ENCODE measurements at places on chromosomes 11 and 22.

DNA sequence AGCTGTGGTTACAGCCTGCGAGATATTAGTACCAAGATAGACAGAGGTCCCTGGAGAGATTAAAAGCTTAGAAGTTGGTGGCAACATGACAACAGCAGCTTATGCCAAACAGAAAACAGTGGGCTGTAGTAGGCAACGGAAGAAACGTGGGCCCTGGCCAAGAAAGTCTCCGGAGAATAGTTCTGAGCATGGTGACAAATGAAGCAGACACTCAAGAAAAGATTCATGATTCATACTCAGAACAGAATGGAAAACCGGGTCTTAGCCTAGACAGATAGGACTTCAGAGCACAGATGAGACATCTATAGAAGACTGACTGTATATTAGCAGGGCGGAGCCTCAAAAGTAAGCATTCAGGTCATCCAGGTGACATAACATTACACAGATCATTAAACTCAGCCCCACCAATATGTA, 727.4 kb downstream of the ETS1 start:
- DNase-seq: no peak

- no peak for DNase-seq
These were observed 12.5 kb downstream of the CHID1 start for GRCh38 chr11:898143-898511.

DNA sequence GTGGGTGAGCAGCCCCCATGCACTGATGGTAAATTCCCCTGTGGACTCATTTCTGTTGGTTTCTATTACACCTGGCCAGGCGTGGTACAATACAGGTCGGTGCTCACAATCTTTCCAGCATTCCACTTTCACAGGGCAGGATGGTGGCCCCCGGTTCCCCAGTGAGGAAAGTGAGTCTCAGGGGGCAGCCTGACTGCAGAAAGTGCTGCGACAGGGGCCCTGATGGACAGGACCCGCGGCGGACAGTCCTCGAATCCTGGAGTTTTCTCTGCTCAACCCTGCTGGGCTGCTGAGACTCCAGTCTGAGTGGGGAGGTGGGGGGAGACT, 3.1 kb upstream of the PGGHG start:
- DNase-seq: no peak

GRCh38 chr22:46673662-46674236, 53.6 kb downstream of the GRAMD4 start:
- no peak for DNase-seq

- DNase-seq: no peak
These were observed 116.6 kb upstream of the NARS2 start for GRCh38 chr11:78691215-78691614.

- DNase-seq: no peak
These were observed 5.0 kb upstream of the SLC1A2 start for GRCh38 chr11:35424157-35424940.

DNA sequence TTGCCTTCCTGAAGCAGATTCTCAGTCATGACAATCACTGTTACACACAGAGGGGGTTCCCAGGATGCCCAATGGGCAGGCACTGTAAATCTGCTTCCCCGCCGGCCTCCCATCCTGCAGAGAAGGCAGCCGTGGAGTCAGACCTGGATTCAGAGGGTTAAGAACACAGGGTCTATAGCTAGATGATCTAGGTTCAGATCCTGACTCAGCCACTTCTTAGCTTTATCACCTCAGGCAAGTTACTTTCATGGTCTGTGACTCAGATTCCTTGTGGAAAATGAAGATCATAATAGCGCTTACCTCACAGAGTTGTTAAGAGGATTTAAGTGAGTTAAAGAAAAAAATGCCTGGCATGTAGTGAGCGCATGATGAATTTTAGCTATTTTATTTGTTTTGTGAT, 95.9 kb downstream of the TIMP3 start:
- no peak for DNase-seq

DNA sequence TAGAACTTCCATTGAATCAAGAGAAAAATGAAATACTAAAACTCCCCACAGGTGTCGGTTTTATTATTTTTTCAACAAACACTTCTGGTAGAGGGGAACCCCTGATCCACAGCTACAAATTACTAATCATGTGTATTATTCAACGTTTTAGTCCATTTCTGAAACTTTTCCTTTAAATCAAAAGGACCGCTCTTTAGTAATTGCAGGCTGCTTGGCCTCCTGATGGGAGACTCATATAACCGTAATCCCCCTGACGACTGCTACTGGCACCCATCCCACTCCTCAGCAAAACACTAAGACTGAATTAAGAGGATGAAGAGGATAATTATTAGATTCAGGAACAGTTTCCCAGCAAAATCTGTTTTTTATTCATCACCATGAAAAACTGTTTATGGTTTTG, 46.4 kb downstream of the PAX6 start:
- no peak for DNase-seq

DNA sequence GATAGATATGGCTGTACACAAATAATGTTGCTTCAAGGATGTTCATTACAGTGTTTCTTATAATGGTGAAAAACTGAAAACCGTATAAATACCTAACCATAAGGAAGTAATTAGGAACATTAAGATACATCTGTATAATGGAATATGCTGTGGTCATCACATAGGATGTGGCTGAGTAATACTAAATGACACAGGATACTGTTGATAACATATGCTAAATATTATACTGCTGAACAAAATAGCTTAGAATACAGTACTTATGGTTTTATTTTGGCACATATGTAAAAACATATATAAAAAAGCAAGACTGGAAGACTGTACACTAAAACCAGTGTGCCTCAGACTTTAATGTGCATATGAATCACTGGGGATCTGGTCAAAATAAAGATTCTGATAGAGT, 43.8 kb downstream of the FBXO7 start:
- DNase-seq: no peak

All from inflammatory macrophage (primary cell).